T-cell (primary cell): ENCODE measurements at places on chromosomes 4 and X. TPM values are rescaled to one million over a fixed set of nuclear protein-coding genes. Genes with fewer than 3 reads are reported as not detected.

The CLGN gene
- total RNA-seq: not detected

The SLC4A4 gene
- total RNA-seq: 1.6 TPM

The CRMP1 gene
- not detected for total RNA-seq

The SPRY1 gene
- 5.9 TPM for total RNA-seq

The LAP3 gene
- total RNA-seq: 24.2 TPM

The TEC gene
- 2.5 TPM for total RNA-seq

The RBPJ gene
- 60.5 TPM for total RNA-seq

The INTS6L gene
- total RNA-seq: 30.4 TPM

The HSD17B11 gene
- total RNA-seq: 38.0 TPM

The FAM47E gene
- total RNA-seq: not detected

The AIMP1 gene
- total RNA-seq: 62.1 TPM

The DCAF4L1 gene
- 0.30 TPM for total RNA-seq

The RADX gene
- 15.5 TPM for total RNA-seq

The ARAP2 gene
- 61.0 TPM for total RNA-seq

The NXF2B gene
- total RNA-seq: not detected
